Activated T-helper 1 cell treated with Interleukin-2 at 50 U/mL for 16 hours (primary cell): ENCODE measurements at places on chromosomes 7 and 10.

DNA sequence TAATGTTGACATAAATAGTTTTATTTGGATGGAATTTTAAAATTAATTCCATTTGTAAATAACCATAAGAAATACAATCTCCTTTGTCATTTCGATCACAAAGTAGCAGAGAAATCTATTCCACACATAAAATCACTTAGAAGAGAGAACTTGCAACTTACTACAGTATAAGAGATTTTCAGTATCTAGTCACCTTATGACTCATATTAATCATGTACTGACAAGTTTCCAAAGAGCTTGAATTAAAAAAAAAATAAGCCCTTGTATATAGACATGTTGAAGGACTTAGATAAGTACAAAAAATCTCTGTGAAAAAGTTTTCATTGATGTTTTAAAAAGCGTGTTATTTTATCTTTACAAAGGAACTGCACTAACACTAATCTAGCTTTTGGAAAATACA lies 207.1 kb upstream of the ETV1 start:
- no peak for DNase-seq

DNA sequence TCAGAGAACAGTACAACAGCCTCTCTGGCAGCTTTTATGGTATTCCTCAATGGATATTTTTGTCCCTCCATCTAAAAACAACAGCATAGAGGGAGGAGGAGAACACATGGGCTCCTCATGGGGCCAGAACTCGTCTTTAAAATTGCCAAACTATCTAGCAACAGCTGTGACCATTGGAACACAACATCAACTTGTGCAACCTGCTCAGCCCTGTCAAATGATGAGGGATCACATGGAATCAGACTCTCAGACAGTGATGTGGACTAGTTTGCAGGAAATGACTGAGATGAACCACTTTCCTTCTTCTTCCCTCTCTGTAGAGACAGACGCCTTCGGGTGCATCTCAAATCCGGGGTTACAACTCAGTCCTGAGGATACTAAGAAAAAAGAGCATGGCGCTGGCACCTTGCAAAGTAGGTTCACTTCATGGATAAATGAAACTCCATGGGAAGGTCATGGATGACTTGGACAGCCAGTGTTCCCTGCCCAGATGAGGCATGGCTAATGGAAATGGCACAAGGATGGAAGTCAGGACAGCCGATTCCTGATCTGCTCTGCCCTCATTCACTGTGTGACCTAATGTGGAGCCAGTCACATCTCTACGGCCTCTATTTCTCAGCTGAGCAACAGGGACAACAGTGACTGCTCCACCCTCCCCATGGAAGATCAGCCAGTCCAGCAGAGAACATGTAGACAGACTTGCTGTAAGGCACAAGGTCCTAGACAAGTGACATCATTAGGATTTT lies 24.6 kb upstream of the DGKI start:
- DNase-seq, result no peak

GRCh38 chr7:400901-401485 lies 111.0 kb downstream of the FOXL3 start:
- DNase-seq, result no peak

GRCh38 chr10:123262456-123262855 lies 108.3 kb downstream of the BUB3 start:
- no peak for DNase-seq

DNA sequence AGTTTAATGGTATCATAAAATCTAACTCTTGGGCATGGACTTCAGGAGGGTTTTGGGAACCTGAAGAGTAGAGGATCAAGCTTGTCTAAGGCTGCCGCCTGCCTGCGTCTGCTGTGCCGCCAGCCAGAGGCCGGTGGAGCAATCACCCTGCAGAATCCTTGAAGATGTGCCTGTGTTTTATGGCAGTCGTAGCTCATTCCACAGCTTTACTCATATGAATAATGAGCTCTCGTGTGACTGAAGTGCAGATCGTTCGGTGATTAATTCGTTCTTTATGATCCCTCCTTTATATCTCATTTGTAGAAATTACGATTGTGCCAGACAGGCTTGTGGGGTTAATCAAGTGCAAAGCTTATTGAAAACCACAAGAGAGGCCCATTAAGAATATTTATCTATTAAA lies 100.8 kb downstream of the ACTR3B start:
- no peak for DNase-seq

DNA sequence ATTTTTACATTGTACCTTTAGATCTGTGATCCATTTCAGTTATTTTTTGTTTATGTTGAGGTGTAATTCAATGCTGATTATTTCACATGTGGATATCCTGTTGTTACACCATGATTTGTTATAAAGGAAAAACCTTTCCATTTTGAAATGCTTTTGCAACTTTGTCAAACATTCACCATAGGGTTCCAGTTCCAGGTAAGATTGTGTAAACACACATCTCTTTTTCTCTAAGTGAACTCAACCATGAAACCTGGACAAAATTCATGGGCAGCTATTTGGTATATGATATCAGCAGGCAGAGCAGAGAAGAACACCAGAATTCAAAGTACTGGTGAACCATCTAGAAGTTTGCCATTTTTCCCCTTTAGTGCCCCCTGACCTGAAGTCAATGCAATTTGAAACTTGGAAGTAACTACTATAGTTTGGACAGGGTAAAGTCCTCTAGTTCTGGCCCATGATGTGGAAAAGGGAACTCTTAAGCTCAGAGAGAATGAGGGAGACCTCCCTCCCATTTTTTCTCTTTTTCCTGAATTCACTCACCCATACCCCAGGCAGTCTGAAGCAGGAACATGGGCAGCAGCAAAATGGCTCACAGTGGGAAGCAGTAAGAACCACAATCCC lies 446.1 kb downstream of the ATRNL1 start:
- no peak for DNase-seq

- no peak for DNase-seq
These were observed 71.8 kb downstream of the LRRN3 start for GRCh38 chr7:111162692-111163091.

DNA sequence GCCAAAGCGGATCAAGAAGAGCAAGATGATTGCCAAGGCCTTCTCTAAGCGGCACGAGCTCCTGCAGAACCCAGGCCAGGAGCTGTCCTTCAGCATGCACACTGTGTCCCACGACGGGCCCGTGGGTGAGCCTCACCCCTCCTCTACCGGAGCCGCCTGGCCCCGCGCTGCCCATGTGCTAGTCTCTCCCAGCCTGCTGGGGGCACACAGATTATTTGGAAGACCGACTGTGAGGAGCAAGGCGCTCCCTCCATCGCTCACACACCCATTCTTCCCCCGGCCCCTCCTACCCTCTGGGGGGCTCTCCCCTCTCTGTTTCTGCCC lies 13.9 kb upstream of the AHCYL2 start:
- DNase-seq, result no peak

GRCh38 chr7:42877862-42878261 lies 34.0 kb downstream of the C7orf25 start:
- DNase-seq, result no peak

DNA sequence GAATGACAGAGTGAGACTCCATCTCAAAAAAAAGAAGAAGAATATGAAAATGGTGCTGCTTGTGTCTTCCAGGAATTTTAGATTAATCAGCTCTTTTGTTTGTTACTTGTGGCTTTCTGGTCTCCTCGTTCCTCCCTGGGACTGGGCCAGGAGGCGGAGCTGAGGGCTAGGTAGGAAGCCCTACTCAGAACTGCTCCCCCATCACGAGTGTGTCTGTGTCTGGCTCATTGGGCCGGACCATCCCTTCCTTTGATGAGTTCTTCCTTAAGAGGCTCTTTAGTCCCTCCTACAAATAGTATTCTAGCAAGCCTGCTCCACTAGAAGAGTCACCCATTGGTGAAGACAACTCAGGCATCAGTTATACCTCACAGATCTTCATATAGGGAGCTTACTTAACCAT lies 56.8 kb upstream of the YAE1 start:
- no peak for DNase-seq

GRCh38 chr7:137539111-137539715 lies 195.7 kb upstream of the PTN start:
- no peak for DNase-seq

DNA sequence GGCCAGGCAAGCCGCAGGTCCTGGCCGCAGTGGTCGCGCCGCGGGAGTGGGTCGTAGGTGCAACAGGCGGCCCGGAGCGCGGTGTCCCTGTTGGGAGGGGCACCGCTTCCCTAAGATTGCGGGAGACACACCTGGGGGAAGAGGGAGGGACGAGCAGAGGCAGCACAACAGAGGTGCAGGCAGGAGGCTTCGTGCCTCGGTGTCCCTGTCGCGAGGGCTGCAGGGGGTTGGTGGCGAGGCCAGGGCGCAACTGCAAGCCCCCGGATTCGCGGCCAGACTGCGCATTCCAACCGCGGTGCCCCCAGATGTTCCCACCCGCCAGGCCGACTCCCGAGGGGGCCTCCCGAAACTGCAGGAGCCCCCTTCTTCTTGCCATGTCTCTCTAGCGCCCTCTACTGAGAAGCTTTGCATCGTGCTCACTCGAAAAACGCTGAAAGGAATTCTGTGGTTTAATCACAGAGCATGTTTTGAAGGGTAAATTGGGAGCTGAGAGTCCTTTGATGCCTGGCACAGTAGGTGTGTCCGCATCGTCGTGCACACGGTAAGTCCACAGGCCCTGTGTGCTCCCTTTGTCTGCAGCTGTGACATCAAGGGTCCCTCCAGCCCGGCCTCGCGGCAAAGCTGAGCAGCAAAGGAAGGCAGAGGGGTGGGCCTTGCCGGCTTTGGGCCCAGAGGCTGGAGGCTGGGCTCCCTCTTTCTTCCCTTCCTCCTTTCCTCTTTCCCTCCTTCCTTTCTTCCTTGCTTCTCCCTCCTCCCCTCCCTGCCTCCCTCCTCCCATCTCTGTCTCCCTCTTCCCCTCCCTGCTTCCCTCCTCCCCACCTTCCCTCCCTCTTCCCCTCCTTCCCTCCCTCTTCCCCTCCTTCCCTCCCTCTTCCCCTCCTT lies 6.2 kb upstream of the MBL2 start:
- no peak for DNase-seq

- DNase-seq, result no peak
These were observed 56.3 kb upstream of the TMEM72 start for GRCh38 chr10:44854693-44855350.

GRCh38 chr7:29343399-29343798 lies 148.8 kb downstream of the CHN2 start:
- DNase-seq, result no peak

- DNase-seq, result no peak
These were observed 12.0 kb downstream of the JAZF1 start for GRCh38 chr7:28168393-28169158.

GRCh38 chr10:62853710-62854109 lies 37.5 kb upstream of the EGR2 start:
- DNase-seq, result no peak

DNA sequence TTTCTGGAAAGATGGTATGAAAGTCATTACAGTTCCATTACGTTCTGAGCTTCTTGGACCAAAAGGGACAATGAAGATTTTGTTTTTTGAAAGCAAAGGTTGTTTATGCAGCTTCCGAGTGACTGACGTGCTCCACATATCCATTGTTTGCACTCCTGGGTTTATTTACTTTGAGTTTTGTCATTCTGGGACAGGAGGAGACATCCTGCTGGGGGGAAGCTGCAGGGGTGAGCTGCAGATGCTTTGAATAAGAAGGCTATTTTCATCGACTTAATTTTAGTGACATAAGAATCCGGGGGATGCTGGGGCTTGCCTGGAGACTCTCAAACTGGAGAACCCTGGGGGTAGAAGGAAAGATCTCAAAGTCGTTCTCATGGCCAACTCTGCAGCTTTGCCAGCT lies 12.7 kb upstream of the SFMBT2 start:
- no peak for DNase-seq

DNA sequence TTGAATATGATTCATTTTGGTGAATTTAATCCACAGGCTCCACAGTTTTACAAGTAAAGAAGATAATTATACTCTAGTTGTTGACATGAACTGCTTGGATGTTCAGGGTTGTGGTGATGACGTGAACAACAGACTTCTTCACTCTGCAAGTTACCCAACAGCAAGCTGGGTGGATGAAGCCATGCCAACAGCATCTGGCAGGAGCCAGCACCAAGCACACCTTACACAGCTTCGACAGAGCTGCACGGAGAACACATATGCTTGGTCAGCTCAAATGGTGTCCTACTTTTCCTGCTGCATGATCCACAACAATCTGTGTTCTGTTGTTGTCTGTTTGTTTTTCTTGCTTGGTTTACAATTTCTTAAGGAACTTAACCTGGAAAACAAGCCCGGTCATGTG lies 9.8 kb downstream of the NOD1 start:
- no peak for DNase-seq

DNA sequence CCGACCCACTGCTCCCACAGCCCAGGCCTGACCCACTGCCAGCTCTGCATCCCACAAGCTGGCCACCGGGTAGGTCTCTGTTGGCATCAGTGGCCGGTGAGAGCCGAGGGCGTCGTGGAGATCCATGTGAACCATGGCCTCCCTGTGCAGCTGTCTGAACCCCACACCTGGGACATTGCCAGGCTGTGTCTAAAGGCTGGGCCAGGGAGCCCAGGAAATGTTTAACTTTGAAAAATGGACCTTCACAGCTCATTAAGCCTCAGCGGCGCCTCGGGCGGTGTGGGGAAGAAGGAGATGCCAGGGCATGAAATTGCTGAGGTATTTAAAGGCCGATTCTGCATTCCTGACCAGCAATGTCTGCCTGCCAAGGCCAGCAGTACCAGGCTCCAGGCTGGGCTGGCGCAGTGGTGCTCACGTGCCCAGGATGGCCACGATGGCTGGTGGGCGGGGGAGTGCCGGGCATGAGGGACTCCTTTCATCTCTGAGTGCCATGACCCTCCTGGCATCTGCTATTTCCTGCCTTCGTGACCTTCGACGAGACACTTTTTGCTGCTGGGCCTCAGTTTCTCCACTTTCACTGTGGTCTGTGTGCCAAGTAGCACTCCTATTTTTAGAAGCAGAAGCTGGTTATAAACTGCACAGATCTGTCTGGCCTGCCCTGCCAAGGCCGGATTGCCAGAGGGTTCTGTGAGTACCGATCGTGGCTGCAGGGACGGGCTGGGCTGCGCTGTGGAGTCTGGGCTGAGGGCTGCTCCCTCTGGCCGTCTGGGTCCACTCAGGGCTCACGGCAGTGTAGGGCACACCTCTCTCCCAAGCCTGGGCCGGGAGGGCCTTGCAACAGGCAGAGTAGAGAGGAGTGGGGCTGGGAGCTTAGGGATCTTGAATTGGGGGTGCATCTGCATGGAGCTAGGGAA lies 21.8 kb downstream of the ELFN1 start:
- no peak for DNase-seq

DNA sequence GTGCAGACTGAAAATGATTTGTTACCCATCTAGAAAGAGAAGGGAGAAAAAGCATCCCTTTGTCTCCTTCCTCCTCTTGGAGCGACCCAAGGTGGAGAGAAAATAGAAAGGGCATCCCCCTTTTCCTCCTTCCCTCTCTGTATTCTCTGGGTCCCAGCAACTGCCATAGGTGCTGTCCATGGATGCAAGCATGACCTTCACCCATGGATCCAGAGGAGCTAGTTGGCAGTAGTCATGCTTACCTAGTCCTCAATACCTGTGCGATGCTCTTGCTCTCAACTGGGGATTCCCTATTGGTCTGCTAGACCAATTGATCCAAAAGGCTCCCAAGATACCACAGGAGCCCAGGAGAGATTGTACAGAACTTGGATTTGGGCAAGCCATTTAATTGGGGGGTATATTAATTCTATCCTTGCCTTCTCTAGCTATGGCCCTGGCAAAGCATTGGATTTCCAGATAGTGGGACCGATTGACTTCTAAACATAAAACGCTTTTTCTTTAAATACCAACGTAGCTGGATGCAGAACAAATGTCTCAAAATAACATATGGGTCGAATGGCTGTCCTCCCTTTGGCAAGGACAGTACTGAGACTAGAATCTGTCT lies 547.8 kb upstream of the IGFBP3 start:
- no peak for DNase-seq

GRCh38 chr10:132372516-132373095 lies 24.4 kb upstream of the PWWP2B start:
- DNase-seq, result no peak
